Diencephalon (tissue), 1 donor: ENCODE measurements at places on chromosomes 2 and 18. TPM values are rescaled to one million over a fixed set of nuclear protein-coding genes. Genes with fewer than 3 reads are reported as not detected.

CLASP1 gene
- 156 TPM for total RNA-seq

UGGT1 gene
- total RNA-seq = 46.8 TPM

ACVR1C gene
- total RNA-seq = 3.5 TPM

TUBA3E gene
- not detected for total RNA-seq

LAMA3 gene
- 3.7 TPM for total RNA-seq

NPAS2 gene
- total RNA-seq = 10.6 TPM

LIMS3 gene
- total RNA-seq = 2.1 TPM

SERPINB10 gene
- 0.46 TPM for total RNA-seq

LRATD1 gene
- total RNA-seq = 63.2 TPM

FSHR gene
- 0.46 TPM for total RNA-seq

SH3BP4 gene
- total RNA-seq = 20.5 TPM

HNRNPLL gene
- total RNA-seq = 98.7 TPM

SOWAHC gene
- total RNA-seq = 27.7 TPM

PROM2 gene
- total RNA-seq = 2.1 TPM

LHCGR gene
- 0.23 TPM for total RNA-seq

ABCG5 gene
- total RNA-seq = 0.23 TPM

LOXHD1 gene
- 0.23 TPM for total RNA-seq

KCNF1 gene
- 19.6 TPM for total RNA-seq

ASAP2 gene
- total RNA-seq = 51.7 TPM

UCN gene
- total RNA-seq = 0.92 TPM

CRYGC gene
- not detected for total RNA-seq

EFEMP1 gene
- total RNA-seq = 16.6 TPM

AQP4 gene
- 549 TPM for total RNA-seq

SLC11A1 gene
- total RNA-seq = 3.5 TPM

SCN3A gene
- total RNA-seq = 197 TPM

HOXD13 gene
- not detected for total RNA-seq

PFN4 gene
- 0.92 TPM for total RNA-seq

BUB1 gene
- total RNA-seq = 12.9 TPM

WDSUB1 gene
- 18.5 TPM for total RNA-seq

DUSP19 gene
- total RNA-seq = 10.6 TPM

IL36G gene
- not detected for total RNA-seq

OTOS gene
- total RNA-seq = not detected

ZAP70 gene
- 1.4 TPM for total RNA-seq

CCDC93 gene
- total RNA-seq = 49.4 TPM

RAB10 gene
- 185 TPM for total RNA-seq

HEATR5B gene
- total RNA-seq = 93.2 TPM

RAB3GAP1 gene
- 80.0 TPM for total RNA-seq

SERPINB13 gene
- under 0.01 TPM for total RNA-seq

FAM117B gene
- 34.1 TPM for total RNA-seq

GCG gene
- total RNA-seq = not detected

AGXT gene
- not detected for total RNA-seq

LYPD6 gene
- total RNA-seq = 20.5 TPM

TEX261 gene
- 19.6 TPM for total RNA-seq
